ENCODE measurements at places on chromosomes 4 and X.
A peak's percentile ranks its signal among the peaks of the same experiment; 100 is the strongest.

GRCh38 chr4:77711469-77711868, 105.8 kb downstream of the CXCL13 start:
- DNase-seq = no peak

GRCh38 chr4:98113012-98113411, 30.3 kb downstream of the STPG2 start:
- DNase-seq = peak; percentile 0

DNA sequence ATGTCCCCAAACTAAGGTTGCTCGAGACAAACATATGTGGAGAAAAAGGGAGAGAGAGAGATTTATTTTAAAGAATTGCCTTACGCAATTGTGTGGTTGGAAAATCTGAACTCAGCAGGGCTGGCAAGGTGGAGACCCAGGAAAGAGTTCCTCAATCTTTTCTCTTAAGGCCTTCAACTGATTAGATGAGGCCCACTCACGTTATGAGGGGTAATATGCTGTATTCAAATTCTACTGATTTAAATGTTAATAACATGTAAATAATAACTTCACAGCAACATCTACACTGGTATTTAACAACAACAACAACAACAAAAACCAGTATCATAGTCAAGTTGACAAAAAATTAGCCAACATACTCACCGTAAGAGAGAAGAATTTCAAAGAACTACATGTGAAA, 14.6 kb downstream of the SERPINA7 start:
- DNase-seq = no peak

DNA sequence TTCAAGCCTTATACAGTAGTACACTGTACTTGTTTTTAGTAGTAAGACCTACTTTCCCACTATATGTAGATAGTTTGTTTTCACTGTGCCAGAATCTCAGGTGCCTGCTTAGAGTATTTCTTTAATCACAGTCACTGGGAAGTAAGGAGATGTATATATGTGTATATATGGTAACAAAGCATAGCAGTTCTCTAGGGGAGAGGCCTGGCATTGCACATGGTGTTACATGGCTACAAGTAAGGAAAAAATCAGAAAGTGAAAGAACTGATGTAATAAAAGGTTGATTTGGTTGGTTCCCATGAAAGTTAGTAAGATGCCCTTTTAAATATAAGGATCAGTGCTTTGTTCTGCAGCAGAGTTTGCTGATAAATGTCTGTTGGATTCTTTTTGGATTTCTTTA, 9.3 kb upstream of the DCK start:
- DNase-seq = no peak

DNA sequence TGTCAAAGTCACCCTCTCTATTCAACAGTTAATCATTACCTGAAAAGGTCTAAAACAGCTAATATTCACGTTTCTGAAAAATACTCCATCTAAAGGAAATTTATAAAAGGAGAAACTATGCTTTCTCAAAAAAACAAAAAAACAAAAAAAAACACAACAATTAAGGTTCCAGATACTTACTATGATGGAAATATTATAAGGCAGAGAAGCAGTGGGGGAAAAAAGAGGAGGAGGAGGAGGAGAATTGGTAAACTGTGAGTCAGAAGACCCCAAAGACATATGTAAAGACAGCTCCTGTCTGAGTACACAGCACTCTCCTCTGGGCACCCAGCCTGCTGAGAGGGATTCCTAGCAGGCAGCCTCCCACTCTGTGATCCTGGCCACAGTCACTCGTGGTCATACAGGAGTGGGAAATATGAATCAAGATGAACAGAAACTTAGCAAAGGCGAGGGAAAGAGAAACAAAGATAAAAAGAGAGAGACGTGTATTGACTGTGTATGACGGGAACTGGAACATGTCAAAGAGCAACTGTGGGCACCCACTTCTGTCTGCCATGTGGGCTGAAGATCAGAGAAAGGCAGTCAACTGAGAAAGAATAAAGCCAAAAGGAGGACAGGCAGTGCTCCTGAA, 12.5 kb downstream of the KLHL15 start:
- DNase-seq = no peak

DNA sequence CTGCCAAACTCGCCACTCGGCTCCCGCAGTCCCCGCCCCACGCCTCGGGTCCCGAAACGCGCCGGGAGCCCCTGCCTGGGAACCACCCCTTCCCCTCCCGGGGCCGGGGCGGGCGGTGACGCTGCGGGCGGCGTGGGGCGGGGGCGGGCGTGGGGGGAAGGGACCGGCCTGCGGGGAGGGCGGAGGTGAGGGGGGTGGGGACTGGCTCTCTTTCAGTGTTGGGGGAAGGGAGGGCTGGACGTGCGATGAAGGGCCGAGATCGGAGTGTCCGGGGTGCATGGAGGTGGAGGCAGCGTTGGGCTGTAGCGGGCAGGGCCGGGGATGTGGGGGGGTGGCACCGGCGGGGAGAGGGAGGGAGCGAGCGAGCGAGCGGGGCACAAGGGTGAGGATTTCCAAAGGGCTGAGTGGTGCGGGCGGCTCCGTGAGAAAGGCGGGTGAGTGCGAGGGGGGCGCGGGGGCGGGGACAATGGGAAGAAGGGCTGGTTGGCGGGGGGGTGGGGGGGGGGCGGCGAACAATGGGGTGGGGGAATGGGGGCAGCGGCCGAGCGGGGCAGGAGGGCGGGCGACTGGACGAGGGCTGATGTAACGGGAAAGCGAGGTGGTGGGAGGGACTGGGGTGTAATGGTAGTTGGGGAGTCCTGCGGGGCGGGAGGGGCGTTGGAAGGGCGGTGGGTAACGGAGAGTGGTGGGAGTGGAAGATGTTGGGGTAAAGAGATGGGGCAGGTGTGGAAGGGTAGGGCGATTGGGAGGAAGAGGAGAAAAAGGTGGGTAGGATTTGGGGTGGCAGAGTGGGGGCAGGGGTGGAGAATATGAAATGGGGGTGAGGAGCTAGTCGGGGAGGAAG, 578 bp downstream of the DCUN1D4 start:
- peak; percentile 65 for DNase-seq

- DNase-seq = peak; percentile 27
Measured at GRCh38 chrX:136251041-136251991, at the start of gene MAP7D3. Gene MAP7D3 (minus strand): TSS chrX:136251400. CDS start chrX:136251358, 42 bp downstream.

GRCh38 chr4:14302021-14302420, 674.5 kb upstream of the BOD1L1 start:
- DNase-seq = no peak

DNA sequence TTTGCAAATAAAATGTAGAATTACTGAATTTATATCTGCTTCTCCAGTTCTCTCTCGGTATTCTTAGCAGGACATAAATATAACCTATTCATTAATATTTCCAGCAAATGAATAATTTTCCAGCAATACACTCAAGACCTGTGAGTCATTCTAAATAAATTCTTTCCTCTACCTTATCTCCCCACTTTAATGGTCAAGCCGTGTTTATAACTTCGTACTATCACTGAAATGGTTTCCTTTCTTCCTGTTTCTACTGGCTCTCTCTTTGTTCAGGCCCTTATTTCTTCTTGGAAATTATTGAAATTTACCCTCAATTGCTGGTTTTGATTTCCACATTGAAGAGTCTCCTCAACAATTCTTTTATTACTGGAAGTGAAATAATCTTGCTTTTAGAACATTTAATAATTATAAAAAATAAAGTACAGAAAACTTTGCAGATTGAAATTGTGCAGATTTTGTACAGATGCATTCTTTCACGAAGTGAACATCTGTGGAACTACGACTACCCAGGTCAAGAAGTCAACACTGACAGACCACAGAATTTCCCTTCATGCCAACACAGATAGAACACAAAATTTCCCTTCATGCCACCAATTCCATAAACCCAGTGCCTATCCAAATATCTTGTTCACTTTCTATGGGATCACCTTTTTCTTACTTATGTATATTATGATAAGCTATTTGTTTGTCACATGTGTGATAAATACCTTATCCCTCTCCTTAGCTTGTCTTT, 205.7 kb downstream of the FAT4 start:
- DNase-seq = no peak

GRCh38 chr4:121154103-121154515, 10.0 kb downstream of the TNIP3 start:
- DNase-seq = no peak

GRCh38 chr4:136505020-136505419, 1027.3 kb downstream of the PCDH18 start:
- no peak for DNase-seq

DNA sequence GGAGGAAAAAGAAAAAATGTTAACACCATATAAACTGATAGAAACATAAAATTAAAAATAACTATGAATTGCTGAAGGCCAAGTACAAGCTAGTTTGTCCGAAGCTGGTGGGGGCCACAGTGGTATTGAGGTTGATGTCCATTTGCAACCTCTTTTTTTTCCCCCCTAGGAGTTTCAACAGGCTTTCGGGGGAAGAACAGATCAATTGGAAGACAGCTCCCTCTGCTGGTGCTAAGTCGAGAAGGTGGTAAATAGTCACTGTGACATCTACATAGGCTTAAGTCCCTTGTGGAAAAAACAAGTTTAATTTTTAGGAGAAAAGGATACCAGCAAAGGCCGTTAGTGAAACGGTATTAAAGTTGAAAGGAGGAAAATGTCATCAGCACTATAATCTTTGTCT, 115.7 kb upstream of the ZXDA start:
- DNase-seq = no peak

GRCh38 chr4:185017964-185018772, at the start of gene HELT:
Gene HELT (plus strand): TSS chr4:185018490. CDS start chr4:185018929, 439 bp downstream.
- no peak for DNase-seq

- no peak for DNase-seq
Measured at GRCh38 chr4:154643493-154643892, 31.0 kb upstream of the FGG start.

DNA sequence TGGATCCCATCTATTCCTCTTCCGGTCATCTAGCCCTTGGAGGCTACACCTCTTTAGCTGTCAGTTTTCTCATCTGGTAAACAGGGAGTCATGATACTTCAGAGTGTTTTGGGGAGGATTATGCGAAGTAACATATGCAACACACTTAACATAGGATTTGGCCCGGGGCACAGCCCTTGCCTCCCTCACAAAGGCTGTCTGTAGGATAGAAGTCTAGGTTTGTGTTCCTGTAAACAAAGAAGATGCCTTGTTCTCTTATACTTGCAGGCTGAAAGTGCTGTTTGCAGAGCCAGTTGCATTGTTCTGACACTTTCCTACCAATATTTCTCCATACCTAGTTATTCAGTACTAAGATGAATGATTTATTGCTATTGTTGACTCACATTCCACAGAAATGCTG, 2.2 kb upstream of the APELA start:
- DNase-seq = no peak

DNA sequence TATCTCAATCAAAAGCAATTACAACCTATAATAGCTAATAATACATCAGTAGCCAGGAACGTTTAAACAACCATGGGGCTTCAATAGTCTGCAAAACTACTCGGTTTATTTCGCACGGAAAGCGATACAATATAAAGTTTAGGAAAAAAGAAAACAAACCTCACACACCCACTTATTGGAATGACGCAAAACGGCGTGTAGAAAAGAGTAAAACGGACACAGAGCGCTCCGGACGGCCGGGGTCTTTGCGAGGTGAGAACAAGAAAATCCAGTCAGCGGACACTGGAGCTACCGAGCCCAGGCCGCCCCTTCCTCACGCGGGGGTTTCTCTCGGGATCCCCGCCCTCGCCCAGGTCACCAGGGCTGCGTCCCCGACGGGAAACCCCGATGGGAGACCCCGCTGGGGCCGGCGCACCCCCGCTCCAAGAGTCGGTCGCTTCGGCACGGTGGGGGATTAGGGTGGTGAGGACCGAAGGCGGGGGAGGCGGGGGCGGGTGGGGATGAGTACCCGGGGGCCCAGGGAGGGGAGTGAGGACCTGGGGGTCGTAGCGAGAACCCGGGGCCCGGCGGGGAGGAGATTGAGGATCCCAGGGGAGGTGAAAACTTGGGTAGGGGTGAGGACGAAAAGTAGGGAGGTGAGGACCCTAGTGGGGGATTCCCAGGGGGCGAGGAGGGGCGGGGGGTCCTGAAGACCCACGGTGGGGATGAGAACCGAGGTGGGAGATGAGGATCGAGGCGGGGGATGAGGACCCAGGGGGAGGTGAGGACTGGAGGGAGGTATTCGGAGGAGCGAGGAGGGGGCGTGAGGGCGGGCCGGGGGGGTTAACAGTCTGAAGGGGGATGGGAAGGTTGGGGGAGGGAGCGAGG, 737 bp downstream of the NELFA start:
- DNase-seq = no peak

DNA sequence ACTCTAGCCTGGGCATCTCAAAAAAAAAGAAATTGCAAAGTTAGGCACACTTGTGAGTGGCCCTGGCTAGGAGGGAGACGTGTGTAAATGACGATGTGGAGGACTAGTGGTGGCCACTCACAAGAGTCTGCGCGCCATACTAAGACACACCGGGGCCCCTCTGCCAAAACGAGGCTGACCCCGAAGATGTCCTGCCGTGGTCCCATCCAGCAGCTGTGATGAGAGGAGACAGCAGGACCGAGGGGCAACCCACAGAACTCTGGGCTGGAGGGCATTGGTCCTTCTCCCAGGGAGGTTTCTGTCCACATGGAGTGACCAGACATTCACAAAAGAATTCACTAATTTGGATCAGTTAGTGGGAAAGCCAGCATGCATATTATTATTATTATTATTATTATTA, 47.4 kb downstream of the NOP14 start:
- DNase-seq = no peak

DNA sequence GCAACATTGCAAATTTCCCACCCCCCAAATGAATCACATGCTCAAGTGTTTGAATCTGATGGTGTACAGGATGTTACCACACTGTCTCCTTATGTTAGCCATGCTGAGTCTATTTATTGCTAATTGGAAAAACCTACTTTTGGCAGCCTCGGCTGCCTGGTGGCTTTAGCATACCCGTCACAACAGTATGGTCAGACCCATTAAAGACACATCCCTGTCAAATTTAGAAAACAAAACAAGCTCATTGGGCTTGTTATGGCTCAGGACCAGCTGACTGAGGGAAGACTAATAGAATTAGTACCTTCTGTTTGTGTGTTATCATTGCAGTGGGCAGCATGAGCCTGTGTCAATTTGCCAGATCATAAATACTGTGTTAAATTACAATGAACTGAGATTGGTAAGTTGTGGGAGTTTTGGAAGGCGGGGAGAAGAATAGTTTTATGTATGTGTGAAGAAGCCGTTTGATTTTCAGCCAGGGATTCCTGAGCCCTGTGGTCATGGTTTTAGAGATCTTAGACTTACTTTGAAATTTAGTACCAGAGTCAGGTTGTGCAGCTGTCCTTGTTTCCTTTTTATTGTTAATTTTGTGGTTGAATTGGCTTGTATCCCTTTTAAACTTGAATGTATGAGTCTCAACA, 66.8 kb downstream of the POLA1 start:
- DNase-seq = no peak

DNA sequence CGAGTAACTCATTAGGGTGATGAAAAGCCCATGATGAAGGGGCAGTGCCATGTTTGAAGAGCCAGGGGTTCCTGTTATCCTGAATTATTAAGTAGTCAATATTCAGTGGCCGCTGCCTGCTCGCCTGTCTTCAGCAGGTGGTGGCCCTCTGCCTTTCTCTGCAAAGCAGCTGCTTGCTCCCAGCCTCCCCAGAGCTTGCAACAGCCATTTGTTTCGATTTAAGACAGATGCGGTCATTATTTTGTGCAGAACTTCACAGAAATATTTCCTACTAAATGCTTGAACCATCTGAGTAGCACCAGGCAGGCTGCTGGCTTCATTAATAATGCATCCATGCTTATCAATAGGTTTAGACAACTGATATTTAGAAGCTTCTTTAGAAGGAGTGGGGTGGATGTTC, 104.3 kb upstream of the TTC29 start:
- DNase-seq = no peak
